ENCODE measurements at places on chromosomes 2 and 18.

DNA sequence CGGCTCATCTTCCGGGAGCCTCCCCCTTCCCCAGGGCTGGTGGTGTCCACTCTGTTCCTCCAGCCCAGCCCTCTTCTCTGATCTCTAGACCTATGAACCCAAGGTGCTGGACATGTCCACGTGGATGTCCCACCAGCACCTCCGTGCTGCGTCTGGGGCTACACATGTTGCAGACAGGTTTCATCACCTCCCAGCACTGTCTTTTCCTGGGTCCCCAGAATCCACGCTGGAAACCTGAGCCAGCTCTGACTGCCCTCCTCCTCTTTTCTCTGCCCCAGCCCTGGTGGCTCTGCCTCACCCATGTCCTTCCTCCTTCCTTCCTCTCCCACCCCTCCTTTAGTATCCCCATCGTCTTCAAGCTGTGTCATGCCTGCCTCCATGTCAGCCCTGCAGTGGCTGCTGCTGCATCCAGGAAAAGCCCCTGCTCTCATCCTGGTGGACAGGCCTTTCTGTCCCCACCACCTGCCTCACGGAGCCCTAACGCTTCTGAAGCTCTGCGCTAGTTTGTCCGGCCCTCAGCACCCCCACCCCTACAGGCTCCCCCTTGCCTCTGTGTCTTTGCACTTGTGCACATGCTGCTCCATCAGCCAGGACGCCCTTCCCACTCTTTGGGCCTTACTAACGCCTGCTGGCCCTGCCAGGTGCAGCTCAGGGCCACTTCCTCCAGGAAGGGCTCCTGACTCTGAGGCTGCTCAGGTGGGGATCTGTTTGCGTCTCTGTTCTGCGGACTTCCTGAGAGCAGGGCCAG lies 105.9 kb downstream of the DYSF start:
- no peak for DNase-seq

GRCh38 chr18:45408218-45408617 lies 207.1 kb upstream of the SLC14A2 start:
- DNase-seq = no peak

- no peak for DNase-seq
Measured at GRCh38 chr2:216617159-216617815, 15.9 kb upstream of the IGFBP2 start.

- no peak for DNase-seq
Measured at GRCh38 chr2:100615886-100616285, 53.1 kb downstream of the PDCL3 start.

DNA sequence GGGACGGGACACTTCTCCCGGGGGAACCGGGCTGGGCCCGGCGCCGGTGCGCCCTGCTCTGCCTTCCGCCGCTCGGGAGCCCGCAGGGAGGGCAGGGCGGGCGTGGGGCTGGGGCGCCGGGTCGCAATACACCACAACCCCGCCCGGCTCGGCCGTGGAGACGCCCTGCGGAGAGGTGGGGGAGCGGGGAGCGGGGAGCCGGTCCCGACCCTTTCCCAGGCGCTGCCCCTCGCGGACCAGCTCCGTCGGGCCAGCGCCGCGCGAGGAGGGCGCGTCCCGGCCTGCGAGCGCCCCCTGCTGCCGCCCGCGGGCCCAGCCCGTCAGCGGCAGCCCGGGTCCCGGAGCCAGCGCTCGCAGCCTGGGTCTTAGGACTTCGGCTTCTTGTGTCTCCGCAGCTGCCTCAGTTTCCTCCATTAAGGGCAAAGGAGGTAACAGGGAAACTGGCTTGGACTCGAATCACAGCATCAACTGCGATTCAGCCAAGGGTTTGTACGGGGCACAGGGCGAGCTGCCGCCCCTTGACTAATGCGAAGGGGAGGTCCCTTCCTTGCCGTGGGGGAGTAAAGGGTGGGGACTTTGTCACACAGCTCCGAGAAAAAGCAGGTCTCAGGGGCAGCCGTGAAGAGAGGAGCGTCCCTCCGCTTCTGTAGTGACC lies 635 bp upstream of the ADRA2B start:
- peak; percentile 54 for DNase-seq

All from CD4-positive, alpha-beta T cell treated with Interleukin-2 at 100 ng/mL for 4 hours (primary cell).